Type B pancreatic cell (in vitro differentiated cells): ENCODE measurements at places on chromosomes 1 and 21.

GRCh38 chr1:149927056-149927562, 494 bp downstream of the SF3B4 start:
- no peak for DNase-seq

GRCh38 chr1:201349092-201349491, 28.4 kb downstream of the TNNT2 start:
- no peak for DNase-seq

GRCh38 chr1:232511172-232511571, 118.8 kb downstream of the SIPA1L2 start:
- no peak for DNase-seq

DNA sequence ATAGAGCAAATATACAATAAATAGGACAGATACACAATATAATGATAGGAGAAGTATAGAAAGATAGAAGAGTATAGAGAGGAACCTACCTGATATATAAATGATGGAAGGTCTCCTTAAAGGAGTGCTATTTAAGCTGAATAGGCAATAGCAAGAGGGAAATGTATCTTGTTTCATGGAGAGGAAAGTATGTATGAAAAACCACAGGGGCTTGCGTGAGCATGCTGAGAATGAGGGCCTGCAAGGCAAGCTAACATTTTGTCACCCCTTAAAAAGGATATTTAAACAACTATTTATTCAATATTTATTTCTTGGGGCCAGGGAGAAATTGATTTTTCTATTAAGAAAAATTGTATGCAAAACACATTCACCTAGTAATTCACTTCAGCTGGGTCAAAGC, 150.9 kb upstream of the ZRANB2 start:
- no peak for DNase-seq
